IMR-90 (cell line): ENCODE measurements at places on chromosomes 6 and 20. TPM values are rescaled to one million over a fixed set of nuclear protein-coding genes. Genes with fewer than 3 reads are reported as not detected.

The EYA2 gene
- total RNA-seq: 2.3 and 2.5 TPM in 2 replicates

GRCh38 chr6:17390276-17390675 lies 3.1 kb upstream of the CAP2 start:
- DNase-seq: no peak

DNA sequence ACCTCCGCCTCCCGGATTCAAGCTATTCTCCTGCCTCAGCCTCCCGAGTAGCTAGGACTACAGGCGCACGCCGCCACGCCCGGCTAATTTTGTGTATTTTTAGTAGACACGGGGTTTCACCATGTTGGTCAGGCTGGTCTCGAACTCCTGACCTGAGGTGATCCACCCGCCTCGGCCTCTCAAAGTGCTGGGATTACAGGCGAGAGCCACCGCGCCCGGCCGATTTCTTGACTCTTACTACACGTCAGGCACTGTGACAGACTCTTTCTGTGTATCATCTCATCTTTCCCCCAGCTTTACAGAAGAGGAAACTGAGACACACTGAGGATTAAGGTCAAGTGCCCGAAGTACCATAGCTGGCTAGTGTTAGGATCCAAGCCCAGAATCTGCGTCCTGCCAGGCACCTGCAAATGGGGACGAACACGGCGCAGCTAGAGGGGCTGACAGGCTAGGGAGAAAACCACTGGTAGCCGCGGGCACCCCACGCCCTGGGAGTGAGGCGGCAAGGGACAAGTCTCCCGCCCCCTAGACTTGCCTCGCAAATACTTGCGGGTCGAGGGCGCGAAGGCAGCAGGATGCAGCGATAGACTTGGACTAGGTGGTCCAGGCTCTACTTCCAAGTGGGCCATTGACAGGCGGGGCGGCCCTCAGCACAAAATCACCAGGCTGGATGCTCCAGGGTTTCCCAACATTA lies 1.1 kb upstream of the TAF8 start:
- DNase-seq: no peak

DNA sequence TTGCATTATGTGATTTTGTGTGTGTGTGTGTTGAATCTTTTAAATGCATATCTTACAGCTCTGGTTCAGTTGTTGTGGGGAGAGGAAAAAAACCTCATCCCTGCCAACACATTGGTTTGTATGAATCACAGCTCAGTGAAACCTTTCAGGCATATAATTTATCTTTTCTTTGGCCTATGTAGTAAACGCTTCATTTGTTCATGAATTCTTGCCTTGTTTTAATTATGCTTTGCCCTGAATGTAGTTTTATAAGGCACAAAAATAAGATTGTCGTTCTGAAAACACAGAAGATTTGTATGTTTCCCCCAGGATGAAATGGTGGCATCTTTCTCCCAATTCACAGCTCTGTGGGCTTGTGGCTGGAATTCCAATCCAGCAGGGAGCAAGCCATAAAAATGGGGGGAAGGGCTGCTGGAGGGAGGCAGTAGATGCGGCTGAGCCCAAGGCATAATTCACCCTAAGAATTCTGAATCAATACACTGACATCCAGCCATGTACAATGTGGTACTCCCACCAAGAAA lies 45.1 kb downstream of the BCAS1 start:
- DNase-seq: no peak

DNA sequence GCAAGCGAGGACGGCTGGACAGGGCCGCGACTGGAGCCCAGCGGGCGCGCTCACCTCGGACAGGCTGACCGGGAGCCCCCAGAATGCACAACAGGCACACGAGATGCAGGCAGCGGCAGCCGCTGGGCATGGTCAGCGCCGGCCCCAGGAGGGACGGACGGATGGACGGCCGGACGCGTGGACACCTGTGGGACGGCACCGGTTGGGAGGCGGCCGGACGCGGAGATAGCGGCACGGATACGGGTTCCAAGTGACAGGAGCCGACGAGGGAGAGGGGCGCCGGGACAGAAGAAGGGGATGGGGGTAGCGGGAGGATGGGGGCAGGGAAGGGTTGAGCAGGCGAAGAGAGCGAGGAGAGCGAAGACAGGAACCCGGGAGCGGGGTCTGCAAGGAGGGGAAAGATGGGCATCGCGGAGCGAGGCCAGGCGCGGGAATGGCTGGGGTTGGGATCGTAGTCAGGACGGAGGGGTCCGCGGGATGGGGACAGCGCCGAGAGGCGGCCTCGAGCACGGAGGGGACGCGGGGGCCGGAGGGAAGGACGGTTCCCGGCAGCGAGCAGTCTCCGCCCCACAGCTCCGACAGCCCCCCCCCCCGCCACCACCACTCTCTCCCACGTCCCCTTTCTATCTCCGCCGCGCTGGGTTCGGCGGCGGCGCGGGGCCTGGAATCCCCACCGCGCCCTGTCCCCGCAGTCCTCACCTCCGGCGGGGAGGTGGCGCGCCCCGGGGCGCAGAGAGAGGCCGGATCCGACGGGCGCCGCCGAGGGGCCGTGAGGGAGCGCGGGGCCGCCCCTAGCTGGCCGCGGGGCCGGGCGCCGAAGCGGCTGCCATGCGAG lies 435 bp downstream of the DLK2 start:
- DNase-seq: peak; percentile 81

The QRSL1 gene
- total RNA-seq: 10.6 and 10.9 TPM in 2 replicates

DNA sequence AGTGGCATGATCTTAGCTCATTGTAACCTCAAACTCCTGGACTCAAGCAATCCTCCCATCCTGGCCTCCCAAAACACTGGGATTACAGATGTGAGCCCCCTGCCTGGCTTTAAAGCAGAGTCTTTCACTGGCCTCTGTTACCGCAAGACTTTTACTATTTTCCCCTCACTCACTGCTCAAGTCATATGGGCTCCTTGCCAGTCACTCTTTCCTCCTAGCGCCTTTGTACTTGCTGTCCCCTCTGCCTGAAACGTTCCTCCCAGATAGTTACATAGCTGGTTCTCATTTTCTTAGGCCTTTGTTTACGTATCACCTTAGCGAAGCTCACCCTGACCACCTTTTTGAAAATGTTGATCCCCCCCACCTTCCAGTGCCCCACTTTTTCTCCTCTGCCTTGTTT lies 29.3 kb downstream of the RPRD1B start:
- DNase-seq: no peak

The SNAP25 gene
- total RNA-seq: 1.1 and 2.8 TPM in 2 replicates

DNA sequence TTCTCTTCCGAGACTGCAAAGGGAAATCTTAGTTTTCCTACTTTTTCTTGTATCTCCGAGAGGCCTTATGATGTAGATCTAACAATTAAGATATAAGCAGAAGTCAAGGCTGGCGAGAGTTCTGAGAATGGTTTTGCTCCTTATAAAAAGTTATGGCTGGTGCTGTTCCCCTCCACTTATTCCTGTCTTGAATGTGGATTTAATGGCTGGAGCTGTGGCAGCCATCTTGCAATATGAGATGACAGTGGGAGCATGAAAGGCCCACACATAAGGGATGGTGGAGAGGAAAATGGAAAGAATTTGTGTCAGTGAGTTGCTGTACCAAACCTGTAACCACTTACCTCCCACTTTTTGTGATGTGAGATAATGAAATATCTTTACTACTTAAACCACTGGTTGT lies 124.6 kb upstream of the SLC22A23 start:
- no peak for DNase-seq

- no peak for DNase-seq
Measured at GRCh38 chr6:62528894-62529526, 243.0 kb upstream of the KHDRBS2 start.

The IYD gene
- not detected in 2 replicates for total RNA-seq

The SLC17A2 gene
- total RNA-seq: not detected in 2 replicates

DNA sequence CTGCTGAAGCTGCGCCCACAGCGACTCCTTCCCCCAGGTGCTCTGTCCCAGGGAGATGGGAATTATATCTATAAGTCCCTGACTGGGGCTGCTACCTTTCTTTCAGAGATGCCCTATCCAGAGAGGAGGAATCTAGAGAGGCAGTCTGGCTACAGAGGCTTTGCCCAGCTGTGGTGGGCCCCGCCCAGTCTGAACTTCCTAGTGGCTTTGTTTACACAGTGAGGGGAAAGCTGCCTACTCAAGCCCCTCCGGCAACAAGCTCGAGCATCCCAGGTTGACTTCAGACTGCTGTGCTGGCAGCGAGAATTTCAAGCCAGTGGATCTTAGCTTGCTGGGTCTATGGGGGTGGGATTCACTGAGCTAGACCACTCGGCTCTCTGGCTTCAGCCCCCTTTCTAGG lies 152.5 kb upstream of the MAP3K7 start:
- DNase-seq: no peak

DNA sequence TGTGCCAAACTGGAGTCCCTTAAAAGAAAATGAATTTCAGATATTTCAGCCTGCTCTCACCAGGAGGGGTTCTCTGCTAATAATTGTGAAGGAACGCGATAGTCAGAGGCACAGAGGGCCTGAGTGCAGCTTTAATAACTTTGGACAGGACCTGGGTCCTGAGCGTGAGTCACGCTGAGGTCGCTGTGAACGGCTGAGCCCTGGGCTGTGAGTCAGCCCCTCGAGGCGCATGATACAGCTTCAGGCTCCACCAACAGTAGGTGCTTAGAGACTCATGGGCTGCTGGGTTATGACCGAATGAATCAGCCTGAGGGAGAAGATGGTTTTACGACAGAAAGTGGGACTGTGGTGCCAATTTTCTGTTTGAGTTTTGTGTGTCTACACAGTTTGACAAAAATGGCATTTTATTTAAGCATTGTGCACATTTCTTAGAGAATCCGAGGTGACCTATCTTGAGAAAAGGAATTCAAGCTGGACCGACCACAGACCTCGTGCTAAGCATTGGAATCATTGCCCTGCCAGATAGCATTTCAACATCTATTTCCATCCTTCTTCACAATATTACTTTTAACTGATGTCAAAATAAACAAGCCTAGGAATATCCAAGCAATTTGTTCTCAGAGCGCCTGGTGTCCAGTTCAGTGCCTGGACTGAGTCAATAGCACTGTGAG lies 183.0 kb downstream of the THBS2 start:
- peak; percentile 100 for DNase-seq

The PDE10A gene
- total RNA-seq: 12.4 and 15.8 TPM in 2 replicates

DNA sequence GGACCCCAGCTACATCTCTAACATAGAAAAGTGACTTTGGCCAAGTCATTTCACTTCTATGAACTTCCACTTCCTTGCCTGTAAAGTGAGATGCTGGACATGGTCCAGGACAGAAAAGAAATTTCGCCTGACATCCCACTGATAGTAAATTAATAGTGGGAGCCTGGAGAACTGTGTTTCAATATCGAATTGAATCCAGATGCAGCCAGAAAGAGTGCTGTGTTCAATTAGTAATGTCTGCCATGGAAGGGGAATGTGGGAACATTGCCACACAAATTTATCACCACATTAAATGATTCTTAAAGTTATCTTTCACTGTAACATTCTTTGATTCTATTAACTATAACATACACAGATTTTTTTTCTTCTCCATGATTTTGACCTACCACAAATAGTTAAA lies 255.0 kb downstream of the HACE1 start:
- no peak for DNase-seq

GRCh38 chr6:82521861-82522260 lies 158.2 kb downstream of the TPBG start:
- no peak for DNase-seq

DNA sequence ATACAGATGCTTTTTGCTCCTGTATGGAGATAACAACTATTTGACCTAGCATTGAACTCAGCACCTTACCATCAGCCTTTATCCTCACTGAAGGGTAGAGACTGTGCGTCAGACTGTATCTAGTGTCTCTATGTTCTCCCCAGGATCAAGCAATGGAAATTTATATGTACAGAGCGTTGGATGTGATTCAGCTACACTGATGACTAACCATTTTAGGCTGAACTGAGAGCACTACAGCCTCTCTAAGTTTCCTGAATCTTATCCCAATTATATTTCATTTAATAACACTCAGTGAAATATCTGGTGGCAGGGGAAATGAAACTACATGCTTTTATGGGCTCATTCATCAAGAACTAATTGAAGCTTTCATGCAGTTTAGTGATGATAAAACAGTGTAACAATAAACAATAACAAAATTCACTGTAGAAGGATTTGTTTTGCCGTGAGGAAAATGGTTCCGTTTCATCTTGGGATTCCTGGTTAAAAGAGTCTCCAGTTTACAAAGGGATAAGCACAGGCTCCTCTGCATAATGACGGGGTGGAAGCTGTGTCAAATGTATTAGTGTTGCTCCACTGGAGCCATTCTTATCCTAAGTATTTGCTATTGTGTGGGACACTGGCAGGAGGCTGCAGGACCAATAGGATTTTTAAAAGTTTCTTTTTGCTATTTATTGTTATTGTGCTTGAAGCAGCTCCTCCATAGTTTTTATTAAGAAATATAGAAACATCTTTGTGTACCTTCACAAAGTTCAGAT lies 567.6 kb upstream of the MMS22L start:
- no peak for DNase-seq

- DNase-seq: peak; percentile 13
Measured at GRCh38 chr20:38559764-38560163, 21.2 kb upstream of the ADIG start.
